ENCODE measurements at places on chromosomes 16 and 17.

DNA sequence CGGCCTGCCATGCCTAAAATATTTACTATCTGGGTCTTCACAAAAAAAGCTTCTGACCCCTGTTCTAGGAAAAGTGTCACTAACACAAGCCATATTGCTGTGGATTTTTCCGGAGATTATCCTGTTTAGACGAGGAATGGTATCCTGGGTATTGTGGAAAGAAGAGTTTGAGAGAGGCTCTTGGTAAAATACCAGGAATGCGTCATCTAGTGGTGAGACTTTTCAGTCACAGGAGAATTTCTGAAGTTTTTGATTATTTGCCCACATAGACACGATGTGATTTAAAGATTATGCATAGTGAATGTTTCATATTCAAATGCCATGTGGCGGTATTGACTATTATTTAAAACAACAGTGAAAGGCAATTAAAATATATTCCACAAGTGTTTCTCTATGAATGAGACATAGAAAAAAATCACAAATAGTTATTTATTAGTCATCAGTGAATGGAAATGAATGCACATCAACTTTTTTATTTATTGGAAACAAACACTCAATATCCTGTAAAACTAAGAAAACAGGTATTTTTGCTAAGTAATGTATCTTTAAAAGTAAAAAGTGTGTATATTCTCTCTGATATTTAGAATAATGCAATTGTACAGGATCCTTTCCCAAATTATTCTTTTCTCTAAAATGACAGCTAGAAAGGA, 7.8 kb downstream of the KRT28 start:
- DNase-seq, result peak; percentile 21

GRCh38 chr16:1541293-1542165, 8.1 kb downstream of the TMEM204 start:
- no peak for DNase-seq

DNA sequence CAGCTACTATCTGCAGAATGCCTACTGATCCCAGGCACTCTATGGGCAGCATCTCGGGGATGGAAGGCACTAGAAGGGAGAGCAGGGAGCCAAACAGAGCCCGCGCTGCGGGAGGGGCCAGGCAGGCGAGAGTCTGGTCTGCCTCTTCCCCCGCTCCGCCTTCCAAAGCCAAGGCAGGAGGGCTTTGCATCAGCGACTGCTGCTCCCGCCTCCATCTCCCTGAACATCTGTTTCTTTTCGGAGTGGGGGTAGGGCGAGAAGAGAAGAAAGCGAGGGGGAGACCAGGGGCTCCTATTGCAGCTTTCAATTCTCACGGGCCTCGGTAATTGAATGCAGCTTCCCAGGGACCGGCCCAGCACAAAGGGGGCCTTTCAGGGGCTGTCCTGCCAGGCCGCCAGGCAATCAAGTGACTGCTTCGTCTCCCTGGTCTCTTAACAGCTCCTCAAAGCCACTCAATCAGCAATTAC, 31.4 kb upstream of the CDC42EP4 start:
- peak; percentile 49 for DNase-seq

- DNase-seq, result peak; percentile 58
These were observed 6.7 kb upstream of the PHKG2 start for GRCh38 chr16:30741461-30741914.

- no peak for DNase-seq
These were observed 134.9 kb downstream of the CCT6B start for GRCh38 chr17:34826332-34826731.

- DNase-seq, result no peak
These were observed 1.4 kb downstream of the PLD2 start for GRCh38 chr17:4808378-4808767.

DNA sequence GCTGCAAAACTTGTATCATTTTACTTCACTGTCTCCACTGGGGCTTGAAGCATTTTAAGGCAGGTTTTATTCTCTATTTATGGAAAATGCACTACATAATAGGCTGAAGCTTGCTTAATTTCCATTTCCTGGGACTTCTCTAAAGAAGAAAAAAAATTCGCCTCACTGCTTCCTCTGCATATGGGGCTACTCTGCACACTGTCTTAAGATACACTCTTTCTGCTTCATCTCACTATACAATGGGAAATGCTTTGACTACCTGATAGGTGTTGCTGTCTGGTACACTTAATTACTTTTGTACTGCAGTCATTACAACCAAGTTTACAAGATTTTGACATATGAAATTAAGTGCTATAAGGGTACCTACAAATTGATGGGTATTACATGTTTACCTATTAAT, 466.0 kb downstream of the KCNJ18 start:
- DNase-seq, result no peak

DNA sequence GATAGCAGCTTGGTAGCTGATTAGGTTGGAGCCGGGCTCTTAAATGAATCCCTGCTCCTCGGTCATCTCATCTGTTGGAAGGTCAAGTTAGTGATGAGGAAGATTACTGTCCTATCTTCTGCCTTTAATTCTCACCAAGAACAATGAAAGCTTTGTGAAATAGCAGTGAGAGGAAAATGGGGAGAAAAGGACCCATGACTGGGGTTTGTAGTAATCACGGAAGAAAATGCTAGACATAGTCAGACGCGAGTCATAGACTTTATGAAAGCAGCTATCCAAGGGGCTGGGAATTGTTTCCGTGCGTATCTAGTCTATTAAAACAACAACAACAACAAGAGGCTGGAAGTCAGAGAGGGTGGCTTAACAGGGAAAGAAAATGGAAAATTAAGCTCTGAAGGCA, 18.3 kb downstream of the PIK3R5 start:
- no peak for DNase-seq

GRCh38 chr17:4948166-4948930, at the start of gene PFN1:
PFN1 (minus strand) TSS chr17:4948530; CDS start chr17:4948394, 136 bp downstream.
- peak; percentile 88 for DNase-seq

DNA sequence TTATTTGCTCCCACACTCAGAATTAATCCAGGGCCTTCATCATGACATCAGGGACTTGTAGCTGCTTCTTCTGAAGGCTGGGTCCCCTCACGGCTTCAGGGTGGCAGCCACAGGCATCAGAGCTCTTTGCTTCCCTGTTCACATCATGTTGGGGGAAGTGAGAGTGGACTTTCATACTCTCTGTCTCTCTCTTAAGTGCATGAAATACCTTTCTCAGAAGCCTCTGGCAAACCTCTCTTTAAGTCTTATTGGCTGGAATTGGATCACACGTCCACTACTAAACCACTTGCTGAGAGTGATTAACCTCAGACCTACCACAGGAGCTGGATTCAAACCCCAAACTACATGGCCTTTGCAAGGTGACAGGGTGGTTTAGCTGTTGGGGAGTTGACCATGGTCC, 17.7 kb upstream of the SALL1 start:
- no peak for DNase-seq

GRCh38 chr17:27977751-27978688, 64.5 kb upstream of the NLK start:
- no peak for DNase-seq

All from GM04504 (cell line).